ENCODE measurements at places on chromosomes 7 and 10.

DNA sequence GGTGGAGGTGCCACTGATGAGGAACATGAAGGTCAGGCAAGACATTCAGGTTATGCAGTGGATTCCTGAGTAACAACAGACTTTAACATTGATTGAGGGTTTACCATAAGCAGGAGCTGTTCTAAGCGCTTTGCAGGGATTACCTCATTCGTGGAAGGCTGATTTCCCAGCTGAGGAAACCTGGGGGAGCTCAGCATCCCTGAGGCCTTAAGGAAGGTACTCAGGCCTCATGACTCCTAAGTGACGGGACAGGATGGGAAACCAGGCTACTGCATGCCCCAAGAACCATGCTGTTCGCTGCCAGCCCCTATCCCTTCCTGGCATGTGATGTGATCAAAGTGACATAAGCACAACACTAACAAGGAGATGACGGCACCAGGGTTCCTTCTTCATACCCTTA is 143.6 kb upstream of the NFE2L3 start:
- DNase-seq = no peak

DNA sequence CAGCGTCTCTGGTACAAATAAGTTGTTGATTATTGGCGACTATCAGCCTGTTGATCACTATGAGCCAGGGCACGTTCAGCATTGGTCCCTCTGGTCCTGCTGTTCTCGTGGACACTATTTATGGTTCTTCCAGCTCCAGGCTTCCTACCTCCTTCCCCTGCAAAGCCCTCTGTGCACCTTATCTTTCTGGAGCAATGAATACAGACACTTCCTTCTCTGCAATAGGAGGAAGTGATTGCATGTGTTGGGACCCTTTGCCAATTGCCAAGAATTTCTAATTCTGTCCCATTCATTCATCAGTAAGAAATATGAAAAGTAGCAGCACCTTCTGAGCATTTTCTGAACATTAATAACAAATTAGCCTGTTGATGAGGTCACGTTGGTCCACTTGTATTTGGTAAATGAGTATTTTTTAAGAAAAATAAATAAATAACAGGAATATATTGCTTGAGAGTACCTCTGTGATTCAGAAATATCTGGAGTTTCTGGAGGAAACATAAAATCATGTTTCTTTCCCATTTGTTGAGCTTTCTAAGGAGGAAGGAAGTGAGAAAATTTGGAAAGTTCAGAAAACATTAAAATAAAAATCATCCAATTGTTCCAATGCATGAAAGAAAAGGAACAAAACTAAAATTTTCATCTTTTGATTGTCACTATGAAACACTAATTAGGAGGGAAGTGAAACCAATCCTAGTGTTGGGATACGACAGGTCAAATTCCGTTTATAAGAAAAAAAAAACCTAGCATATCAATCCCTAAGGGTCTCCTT is 259.1 kb upstream of the KLF6 start:
- DNase-seq = no peak

GRCh38 chr10:61304746-61305145 is 148.4 kb downstream of the TMEM26 start:
- DNase-seq = no peak

DNA sequence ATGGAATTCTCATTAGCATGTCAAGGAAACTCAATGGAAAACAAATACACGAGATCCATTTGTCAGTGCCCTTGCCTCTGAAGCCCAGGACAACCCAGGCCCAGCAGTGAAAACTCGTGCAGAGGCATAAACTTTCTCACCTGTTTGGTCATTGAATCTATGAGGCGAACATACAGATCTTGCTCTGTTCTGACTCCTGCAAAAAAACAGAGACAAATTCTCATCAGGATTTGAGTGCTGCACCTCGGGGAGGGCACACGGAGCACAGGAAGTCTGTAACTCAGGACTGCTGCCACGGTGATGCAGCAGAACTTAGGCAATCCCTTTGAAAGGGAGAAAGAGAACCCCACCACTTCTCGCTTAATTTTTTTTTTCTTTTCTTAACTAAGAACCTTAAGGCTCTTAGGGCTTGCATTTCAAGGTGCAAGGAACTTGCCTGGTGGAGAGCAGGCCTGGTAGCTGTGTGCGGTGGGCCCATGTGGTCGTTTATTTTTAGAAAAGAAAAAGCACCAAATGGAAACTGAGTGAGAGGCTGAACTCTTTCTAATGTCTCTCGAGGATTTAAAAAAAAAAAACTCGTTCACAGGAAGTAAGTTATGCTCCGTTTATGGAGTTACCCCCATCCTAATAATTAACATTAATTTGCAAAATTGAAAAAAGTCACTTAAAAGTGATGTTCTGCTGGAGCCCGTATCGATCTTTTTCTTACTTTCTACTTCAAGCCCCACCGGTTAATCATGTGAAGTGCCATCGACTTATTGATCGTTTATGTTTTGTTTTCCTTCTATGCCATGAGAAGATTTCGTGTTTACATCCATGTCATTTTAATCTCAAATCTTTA is 1.8 kb downstream of the EBF3 start:
- no peak for DNase-seq

DNA sequence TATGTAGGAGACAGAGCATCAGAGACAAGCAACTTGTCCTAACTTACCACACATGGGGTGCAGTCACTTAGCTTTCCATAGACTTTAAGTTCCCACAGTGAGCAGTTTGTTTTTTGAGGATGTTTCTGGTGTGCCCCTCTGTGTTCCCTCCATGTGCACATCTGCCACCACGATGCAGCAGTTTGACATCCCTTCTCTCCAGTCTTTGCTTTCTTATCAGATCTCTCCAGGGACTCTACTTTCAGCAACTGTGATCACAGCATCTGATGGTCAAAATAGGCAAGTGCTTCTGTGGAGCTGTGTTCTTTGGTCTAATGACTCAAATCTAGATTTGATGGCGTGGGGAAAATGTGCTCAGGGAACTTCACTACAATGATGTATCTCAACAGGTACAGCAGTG is 96.5 kb upstream of the NAMPT start:
- no peak for DNase-seq

DNA sequence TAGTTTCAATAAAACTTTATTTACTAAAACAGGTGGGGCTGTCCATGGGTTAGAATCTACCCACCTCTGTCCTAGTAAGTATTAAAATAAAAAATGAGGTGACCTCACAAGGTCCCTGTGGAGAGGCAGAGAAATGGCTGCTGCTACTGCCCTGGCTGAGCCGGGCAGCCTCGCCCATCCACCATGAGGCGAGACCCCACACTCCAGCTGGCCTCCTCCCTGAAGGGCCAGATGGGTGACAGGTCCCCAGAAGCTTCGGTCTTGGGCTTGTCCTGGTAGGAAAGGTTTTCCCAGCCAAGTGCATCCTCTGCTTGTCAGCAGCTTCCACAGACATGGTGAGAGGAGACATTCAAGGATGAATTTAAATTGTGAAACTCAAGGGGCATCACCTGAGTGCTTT is 565.8 kb downstream of the PTPRN2 start:
- no peak for DNase-seq

GRCh38 chr10:46001187-46001756 is 29.0 kb downstream of the TIMM23 start:
- DNase-seq = no peak

GRCh38 chr7:151384352-151384697 is 25.5 kb downstream of the WDR86 start:
- DNase-seq = no peak

- DNase-seq = no peak
These were observed 45.9 kb upstream of the GNAI1 start for GRCh38 chr7:80088705-80089104.

GRCh38 chr7:129635300-129636029 is 23.9 kb downstream of the NRF1 start:
- DNase-seq = peak; percentile 41

GRCh38 chr10:127886371-127887051 is 6.2 kb downstream of the CLRN3 start:
- no peak for DNase-seq

GRCh38 chr7:39054731-39055130 is 77.0 kb downstream of the POU6F2 start:
- DNase-seq = no peak

- DNase-seq = no peak
These were observed 64.5 kb upstream of the BTBD16 start for GRCh38 chr10:122206471-122207065.

DNA sequence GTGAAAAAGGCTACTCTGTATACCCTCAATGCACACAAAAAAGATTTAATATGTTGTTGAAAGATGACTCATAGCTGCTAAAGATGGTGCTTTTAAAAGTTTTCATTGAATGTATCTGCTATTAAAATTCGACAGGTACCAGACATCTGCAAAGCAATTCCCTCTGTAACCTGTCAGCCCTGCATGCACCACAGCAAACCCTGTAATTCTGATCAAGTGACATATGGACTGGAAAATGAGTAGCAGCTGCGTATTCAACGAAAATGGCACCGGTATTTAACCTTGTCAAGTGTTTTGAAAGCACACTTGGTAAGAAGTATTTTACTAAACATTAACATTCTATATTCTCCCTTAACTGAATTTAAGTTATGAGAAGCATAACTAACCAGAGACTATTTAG is 58.2 kb upstream of the PTPRN2 start:
- no peak for DNase-seq

DNA sequence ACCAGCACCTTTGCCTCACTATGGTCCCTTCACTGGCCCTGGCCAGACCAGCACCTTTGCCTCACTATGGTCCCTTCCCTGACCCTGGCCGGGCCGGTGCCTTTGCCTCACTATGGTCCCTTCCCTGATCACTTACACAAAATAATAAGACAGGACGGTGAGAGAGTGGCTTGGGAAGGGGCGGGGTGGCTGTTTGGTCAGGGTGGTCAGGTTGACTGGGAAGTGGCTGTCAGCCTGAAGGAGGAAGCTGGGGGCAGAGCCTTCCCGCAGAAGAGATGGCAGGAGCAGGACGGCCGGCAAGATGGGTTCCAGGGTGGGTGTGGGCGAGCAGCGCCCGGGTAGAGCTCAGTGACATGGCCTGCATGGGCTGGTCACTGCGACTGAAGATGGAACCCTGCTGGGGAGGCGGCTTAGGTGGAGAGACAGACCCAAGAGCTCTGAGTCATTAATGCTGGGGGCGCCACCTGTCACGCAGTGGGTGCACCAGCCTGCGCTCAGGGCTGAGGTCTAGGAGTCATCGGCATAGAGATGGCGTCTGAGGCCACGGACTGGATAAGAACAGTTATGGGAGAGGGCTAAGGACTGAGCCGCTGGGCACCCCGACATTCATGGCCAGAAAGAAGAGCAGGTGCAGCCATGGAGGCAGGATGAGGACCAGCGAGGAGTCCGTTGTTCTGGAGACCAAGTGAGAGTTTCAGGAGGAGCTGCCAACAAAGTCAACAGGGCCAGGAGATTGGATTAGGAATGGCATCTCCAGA is 91.8 kb downstream of the CHST15 start:
- no peak for DNase-seq

GRCh38 chr7:71883415-71883814 is 528.7 kb downstream of the CALN1 start:
- no peak for DNase-seq

DNA sequence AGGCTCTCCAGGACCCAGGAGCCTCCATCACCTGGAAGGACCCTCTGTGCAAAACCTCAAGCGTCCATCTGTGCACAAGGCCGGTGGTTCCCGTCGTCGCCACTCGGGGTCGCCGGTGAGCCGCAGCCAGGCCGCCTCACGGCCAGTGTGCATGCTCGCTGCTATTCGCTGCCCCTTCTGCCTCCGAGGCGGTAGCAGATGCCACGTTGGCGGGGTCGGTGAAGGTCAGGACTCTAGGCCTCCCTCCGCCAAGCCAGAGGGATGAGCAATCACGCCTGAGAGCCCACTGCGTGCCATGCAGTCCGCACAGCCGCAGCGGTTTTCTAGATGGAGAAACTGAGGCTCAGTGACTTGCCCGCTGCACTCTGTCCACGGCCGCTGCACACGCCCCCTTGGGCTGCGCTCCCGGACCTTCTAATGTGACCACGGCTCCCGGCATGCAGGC is 5.7 kb downstream of the UPK3B start:
- DNase-seq = no peak

GRCh38 chr7:96344236-96344635 is 22.3 kb upstream of the SLC25A13 start:
- no peak for DNase-seq

GRCh38 chr7:79118143-79118542 is 335.3 kb downstream of the MAGI2 start:
- DNase-seq = no peak

DNA sequence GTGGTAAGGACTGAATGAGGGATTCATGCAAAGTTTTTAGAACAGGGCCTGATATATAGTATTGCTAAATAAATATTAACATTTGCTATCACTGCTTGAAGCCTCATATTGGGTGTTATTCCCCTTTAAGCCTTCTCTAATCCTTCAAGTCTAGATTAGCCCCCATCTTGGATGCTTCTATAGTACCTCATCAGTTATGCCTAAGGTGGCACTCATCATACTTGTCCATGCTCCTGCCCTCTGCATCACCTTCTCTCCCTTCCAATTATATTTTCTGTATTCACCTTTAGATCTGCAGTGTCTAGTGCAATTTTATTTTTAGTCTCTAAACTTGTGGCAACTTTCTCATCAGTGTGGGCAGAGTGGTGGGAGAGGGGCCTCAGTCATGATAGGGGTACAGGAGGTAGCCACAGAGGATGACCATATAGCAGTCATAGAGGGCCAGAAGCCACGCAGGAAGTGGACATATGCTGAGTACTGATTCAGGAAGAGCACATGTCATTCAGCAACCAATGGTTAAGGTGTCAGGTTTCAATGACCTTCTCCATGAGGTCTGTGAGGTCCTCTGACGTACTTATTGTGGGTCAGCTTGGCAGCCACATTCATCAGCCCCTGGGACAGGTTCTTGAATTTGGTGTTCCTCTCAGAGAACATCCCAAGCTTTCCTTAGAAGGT is 2.5 kb downstream of the ENTPD1 start:
- no peak for DNase-seq

DNA sequence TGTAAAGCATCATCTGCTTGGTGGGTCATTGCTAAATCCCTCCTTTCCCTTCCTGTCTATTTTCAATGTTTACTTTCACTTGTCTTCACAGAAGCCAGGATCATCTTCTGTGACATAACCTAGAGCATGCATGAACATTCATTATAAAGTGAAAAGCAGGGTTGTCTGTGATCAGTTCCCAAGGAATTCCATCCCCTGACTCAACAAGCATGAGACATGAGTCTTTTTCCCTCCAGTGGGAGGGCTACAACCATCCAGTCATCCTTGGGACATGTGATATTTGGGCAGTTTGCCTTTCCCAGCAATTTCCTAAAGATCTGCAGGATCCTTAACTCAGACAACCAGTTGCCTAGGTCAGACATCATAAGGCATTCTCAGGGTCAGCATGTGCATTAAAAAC is 166.3 kb upstream of the TMEM196 start:
- DNase-seq = no peak

DNA sequence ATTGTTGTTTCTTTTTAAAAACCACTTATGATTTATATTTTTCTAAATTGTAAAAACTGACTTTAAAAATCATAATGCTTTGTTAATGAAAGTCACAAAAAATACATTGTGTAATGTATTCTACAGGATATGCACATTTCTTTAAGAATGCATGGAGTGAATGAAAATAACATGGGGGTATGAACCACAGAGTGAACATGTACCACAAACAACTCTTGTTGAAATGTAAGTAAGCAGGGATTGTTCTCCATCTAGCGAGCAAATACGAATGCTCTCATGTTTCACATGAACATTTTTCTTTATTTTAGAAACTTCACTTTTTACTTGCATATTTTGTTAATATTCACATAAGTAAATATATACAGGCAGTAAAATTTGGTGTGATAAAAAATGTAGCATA is 35.6 kb upstream of the LAMB4 start:
- DNase-seq = no peak
